ENCODE measurements at places on chromosomes 7 and 10.
A peak's percentile ranks its signal among the peaks of the same experiment; 100 is the strongest.

DNA sequence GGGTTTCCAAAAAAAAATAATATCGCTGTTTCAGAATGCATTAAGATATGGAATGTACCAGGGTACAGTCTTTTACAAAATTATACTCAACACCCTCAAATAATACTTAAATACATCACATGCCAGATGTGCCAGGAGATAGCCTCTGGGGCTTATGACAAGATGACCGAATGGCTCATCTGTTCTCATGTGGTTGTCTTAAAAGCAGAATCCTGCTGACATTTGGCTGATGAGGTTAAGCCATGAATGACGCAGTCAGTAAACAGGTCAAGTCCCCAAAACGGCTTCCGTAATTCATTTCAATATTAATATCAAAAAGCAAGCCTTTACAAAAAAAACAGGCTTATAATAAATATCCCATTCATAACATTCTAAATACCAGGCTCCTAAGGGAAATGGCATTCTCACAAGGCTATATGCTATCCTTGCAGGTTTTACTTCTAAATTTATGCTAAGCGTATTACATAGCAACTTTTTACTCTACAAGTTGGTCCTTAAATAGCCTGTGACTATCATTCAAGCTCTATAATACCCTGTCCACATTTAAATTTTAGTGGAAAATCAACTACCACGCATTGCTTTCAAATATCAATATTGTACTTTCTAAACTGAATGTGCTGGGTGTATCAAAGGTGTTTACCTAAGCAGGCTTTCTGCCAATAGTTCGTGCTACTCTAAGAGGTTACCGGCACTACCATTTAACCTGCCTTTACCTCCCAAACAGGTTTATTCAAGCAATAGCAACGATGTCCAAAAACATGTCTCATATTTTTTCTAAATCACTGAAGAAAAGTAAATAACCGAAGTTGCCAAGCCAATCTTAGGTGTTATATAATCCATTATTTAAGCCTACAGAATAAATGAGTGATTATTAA lies 15.6 kb downstream of the SMURF1 start:
- no peak for DNase-seq

GRCh38 chr10:24825551-24825950 lies 101.9 kb upstream of the ARHGAP21 start:
- DNase-seq = no peak

DNA sequence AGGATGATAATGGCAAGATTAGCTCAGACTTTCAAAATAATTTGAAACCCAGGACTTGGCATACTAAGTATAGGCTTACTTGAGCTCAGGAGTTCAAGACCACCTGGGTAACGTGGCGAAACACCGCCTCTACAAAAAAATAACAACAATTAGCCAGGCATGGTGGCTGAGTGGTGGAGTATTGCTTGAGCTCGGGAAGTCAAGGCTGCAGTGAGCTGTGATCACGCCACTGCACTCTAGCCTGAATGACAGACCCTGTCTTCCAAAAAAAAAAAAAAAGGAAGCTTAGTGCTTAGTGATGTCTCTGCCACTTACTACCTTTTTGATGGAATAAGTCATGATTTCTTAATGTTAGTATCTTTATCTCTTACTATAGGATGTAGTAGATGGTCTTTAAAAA lies 25.5 kb downstream of the RABGEF1 start:
- DNase-seq = no peak

- DNase-seq = no peak
Measured at GRCh38 chr10:3014968-3015367, 52.4 kb upstream of the PFKP start.

- DNase-seq = no peak
Measured at GRCh38 chr7:33423646-33424020, 294.3 kb downstream of the BBS9 start.

GRCh38 chr10:62162261-62162981 lies 106.2 kb downstream of the RTKN2 start:
- DNase-seq = no peak

DNA sequence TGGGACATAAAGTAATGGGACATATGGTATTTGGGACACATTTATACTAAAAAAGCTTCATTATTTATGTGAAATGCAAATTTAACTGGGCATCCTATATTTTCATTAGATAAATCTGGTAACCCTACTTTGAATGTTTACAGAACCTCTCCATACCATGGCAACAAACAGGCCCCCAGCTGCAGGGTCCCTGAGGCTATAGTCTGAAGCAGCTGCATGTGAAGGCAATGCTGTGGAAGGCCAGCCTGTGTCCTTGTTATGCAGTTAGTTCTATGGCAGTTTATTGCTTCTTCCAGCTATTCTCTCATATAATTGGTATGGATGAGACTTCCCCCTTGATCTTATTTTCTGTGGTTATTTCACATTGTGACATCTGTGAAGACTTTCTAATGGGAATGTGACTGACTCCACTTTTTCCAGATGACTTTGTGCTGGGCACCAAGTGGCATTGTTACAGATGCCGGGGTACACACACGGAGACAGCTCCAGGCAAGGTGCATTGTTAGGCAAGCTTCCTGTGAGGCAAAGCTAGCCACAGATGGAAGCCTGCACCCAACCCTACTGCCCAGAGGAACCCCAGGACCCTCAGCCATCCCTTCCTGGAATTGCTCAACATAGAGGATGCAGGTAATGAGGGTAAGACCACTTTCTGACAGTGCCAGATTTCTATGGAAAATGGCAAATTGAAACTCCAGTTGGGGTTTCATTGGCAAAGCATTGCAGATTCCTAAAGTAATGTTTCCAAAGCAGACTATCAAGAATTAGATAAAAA lies 49.5 kb upstream of the ADAM12 start:
- no peak for DNase-seq

- no peak for DNase-seq
Measured at GRCh38 chr10:132111121-132111731, 45.5 kb downstream of the JAKMIP3 start.

DNA sequence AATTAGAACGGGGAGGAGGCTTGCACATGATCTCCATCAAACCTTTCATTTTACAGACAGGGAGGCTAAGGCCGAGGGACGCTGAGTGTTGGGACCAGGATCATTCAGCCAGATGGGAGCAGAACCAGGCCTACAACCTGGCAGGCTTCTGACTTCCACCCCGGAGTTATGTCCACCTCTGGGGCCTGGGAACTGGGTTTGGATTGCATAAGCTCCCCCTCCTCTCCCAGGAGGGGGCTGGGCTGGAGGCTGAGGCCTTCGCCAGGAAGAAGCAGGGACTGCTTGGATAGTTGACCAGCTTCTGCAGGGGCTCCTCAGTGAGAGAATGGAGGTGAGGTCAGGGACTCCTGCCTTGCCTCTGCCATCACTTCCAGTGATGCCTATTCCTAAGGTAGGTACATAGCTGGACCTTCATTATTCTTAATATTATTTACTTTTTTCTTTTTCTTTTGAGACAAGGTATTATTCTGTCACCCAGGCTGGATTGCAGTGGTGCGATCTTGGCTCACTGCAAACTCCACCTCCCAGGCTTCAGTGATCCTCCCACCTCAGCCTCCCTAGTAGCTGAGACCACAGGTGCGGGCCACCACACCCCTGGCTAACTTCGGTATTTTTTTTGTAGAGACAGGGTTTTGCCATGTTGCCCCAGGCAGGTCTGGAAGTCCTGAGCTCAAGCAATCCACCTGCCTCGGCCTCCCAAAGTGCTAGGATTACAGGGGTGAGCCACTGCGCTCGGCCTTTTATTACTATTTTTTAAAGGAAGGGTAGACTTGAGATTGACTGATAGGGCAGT lies 1.3 kb downstream of the SNX10 start:
- DNase-seq = no peak

DNA sequence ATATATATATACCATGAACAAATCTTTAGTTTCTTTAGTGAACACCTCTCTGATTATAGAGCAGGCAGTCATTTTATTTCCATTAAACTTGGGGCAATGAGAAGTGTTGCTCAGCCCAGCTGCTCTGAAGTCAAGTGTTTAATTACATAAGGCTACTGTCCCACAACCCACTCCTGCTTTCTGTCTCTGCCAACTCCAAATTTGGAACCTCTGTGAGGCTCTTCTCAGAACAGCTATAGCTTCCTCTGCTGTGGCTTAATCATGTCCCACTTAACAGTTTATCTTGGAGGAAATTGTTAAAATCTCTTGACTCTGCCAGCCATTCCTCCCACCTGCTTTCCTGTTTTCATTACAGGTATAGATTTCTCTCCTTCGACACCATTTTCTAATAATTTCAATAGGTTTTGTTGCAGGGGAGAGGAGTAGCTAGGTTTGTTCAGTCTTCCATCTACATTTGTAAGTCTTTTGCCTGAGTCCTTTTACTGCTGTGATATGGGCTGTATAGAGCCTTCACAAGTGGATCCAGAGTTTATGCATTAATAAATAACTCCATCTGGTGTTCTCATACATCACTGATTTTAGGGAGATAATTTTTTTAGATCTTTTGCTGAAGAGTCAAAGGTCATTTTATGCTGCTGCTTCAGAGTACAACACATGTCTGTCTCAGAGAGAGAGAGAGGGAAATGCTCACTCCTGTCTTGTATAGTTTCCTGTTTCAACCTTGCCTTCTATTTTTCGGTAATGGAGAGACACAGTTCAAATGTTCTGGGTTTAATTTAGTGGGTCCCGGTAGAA lies 170.4 kb downstream of the WNT2 start:
- no peak for DNase-seq

DNA sequence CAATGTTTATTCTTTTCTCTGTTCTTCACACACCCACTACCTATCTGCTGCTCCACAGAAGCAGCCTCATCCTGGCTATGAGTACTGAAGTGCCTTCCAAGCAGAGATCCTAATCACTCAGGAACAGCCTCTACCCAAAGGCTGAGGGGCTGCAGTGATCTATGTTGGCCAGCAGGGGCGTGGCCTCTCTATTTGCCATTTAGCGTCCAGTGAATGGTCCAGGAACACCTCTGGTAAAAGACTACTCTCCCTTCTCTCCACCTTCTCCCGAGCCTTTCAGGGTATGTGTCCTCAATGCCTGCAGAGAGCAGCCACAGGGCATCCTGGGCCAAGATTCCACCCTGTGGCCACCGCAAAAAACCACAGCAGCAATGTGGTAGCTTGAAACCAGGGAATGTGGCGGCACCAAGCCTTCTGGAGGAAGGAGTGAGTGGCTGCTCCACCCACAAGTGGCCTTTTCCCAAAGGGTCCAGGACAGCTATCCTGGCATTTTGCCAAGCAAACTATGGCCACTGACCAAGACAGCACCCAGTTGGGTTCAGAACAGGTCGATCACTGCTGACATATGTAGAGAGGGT lies 70.9 kb downstream of the SYPL1 start:
- no peak for DNase-seq

GRCh38 chr10:65313406-65313805 lies 1612.4 kb upstream of the LRRTM3 start:
- peak; percentile 9 for DNase-seq

GRCh38 chr10:63671317-63671937 lies 150.2 kb downstream of the REEP3 start:
- DNase-seq = peak; percentile 49

- no peak for DNase-seq
Measured at GRCh38 chr7:12391922-12392615, 11.6 kb downstream of the VWDE start.

- DNase-seq = no peak
Measured at GRCh38 chr7:55260676-55261385, 104.3 kb upstream of the LANCL2 start.
